ENCODE measurements at places on chromosomes 11 and 22. TPM values are rescaled to one million over a fixed set of nuclear protein-coding genes. Genes with fewer than 3 reads are reported as not detected.

- DNase-seq = no peak
These were observed 34.7 kb downstream of the CCDC83 start for GRCh38 chr11:85889676-85890579.

DNA sequence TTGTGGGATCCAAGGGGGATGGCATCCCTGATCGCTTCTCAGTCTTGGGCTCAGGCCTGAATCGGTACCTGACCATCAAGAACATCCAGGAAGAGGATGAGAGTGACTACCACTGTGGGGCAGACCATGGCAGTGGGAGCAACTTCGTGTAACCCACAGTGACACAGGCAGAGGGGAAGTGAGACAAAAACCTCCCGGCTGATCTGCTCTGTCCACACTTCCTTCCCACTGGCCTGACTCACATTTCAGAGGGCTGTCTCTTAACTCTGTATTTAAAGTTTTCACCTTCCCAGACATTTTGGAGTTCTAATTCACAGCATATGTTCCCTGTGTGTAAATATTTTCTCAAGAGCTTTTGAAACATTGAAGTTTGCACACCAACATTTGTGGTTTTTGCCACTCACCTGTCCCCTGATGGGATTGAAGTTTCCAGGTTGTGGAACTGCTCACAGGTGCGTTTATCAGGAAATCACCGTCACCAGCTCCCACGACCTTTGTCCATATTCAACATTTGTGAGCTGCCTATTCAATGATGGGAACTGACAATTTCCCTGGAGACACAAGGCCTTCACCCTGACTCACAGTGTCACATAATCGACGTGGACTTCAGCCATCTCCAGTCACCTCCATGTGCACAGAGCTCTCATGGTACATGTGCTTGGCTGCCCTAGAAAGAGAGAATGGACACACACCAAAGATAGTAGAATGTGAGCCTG is 99.2 kb downstream of the VPREB1 start:
- no peak for DNase-seq

The SPON1 gene
- total RNA-seq = 37.1 TPM

The MMP1 gene
- 0.57 TPM for total RNA-seq

The CNTN5 gene
- total RNA-seq = 1.2 TPM

The ANO1 gene
- total RNA-seq = 75.5 TPM

All from ureter (tissue), 1 donor.